Right cardiac atrium (tissue), 5 donors: ENCODE measurements at places on chromosomes 12 and 14. TPM values are rescaled to one million over a fixed set of nuclear protein-coding genes. Genes with fewer than 3 reads are reported as not detected.

EDDM3A gene
- total RNA-seq, result not detected

NRL gene
- total RNA-seq, result 2.6 TPM

AMDHD1 gene
- total RNA-seq, result 0.11 TPM

BATF gene
- not detected for total RNA-seq

BEST3 gene
- not detected for total RNA-seq

SERPINA10 gene
- not detected for total RNA-seq

SDR39U1 gene
- total RNA-seq, result 90.5 TPM

CD163 gene
- total RNA-seq, result 174 TPM

SERPINA5 gene
- total RNA-seq, result 14.1 TPM
